ENCODE measurements at places on chromosomes 5 and 9.

DNA sequence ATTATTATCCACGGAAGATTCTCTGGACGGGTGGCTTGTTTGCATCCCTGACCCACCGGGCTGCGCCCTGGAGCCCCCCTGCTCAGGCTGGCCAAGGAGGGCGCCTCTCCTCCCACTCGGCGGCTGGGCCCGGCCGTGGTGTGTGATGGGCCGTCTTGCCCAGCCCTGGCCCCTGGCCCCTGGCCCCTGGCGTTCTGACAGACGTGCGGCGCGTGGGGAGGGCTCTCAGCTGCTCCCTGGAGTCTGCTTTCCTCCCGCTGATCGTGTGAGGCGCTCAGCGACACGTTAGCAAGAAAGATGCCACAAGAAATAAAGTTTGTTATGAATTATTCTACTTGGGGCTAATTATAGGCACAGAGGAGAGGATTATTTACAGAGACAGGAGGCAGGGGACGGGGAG, 33.3 kb downstream of the UNC5A start:
- DNase-seq = no peak

DNA sequence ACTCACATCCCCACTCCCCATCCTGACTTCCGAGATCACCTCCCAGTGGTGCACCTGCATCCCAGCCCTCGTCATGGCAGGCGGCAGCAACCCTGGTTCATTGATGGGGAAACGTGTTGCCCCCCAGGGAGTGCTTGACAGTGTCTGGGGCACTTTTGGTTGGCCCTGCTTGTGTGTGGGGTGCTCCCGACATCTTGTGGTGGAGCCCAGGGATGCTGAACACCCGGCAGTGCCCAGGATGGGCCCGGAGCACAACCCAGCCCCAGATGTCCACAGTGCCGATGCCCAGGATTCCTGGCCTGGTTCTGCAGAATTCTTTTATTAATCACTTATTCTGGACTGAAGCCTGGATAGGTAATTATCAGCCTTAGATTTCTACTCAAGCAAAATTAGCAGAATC, 3.7 kb downstream of the MRPL36 start:
- no peak for DNase-seq

DNA sequence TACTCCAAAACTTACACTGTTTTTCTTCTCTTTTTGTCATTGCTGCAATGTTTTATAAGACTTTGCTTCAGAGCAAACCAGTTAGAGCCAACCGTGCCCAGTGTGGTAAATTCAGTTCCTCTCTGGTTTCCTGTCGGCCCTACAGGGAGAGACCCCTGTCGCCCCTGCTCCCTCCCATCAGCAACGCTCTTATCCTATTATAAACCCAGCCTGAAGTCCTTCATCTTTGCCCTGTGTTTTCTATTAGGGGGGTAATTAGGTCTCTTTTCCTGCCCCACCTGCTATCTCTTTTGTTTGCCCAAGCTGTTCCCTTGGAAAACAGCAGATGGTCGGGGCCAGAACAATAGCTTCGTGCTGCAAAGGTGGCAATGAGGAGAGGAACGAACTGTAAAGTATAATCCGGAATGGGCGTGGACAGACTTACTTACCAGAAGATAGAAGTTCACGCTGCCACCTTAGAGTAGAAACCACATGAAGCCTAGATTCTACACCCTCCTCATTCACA, 21.4 kb upstream of the OTULINL start:
- DNase-seq = no peak

- no peak for DNase-seq
These were observed 3.5 kb downstream of the SNCB start for GRCh38 chr5:176626876-176627236.

DNA sequence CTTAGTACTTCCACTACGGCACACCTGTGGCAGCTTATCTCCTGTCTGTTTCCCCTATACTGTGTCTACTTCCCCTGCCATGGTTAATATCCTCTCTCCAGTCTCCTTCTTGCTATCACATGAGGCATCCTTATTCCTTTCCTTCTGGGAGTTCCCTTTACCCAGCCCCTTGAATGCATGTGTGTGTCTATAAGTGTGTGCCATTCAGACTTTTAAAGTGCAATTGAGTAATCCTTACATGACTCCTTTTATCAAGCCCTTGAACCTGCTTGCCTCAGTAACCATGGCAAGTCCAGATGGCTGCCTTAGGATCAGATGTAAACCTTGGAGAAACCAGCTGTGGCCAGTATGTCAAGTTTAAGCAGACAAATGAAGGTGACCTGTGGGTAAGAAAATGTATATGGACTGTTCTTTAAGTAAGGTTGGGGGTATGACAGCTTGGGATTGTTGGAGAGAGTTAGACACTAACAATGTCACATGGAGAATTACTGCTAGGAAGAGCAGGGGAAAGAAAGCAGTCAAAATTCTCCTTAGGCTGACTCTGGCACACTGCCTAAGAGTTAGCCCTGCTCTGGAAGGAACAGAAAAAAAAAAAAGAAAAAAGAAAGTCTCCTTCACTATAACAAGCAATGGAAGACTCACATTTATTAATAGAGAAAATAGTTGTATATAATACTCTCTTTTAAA, 142.1 kb downstream of the HINT1 start:
- DNase-seq = no peak

DNA sequence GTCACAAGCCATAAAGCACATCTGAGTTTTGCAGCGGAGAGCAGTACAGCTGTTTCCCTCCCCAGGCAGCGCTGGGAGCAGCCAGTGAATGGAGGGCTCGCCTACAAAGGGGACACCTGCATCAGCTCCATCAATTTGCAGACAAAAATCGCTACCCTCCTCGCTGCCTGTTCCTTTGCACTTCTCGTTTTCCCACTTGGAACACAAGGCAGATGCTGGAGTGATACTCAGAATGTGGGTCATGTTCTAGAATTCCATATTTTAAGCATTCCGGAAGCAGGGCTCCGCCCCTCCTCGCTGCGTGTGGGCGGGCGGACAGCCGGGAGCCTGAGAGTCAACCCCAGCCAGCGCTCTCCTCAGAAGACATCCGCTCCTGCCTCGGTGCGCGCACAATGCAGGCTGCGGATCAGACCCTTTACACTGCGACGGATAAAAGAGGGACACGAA, 92.1 kb downstream of the LMNB1 start:
- DNase-seq = no peak

GRCh38 chr5:143491646-143492045, 88.2 kb upstream of the NR3C1 start:
- DNase-seq = no peak

- no peak for DNase-seq
These were observed 97.7 kb upstream of the CDH6 start for GRCh38 chr5:31095796-31096195.

DNA sequence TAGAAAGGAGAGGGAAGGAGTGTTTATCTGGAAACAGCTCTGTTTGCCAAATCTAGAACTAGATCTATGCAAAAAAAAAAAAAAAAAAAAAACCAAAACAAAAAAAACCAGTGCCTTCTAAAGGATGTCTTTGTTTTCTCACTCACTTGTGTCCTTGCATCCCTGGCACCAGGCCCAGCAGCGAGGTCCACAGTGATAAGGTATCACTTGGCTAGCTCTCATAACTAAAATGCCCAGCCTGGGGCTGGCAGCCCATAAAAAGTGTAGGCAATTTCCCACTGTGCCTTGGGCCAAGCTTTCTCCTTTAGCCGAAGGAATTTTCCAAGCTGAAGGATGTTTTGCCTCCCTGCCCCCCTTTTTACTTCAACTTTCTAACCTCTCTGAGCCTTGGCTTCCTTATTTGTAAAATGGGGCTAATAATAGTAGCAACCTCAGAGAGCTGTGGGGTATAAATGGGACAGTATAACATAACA, 20.8 kb downstream of the RGS3 start:
- peak; percentile 77 for DNase-seq

DNA sequence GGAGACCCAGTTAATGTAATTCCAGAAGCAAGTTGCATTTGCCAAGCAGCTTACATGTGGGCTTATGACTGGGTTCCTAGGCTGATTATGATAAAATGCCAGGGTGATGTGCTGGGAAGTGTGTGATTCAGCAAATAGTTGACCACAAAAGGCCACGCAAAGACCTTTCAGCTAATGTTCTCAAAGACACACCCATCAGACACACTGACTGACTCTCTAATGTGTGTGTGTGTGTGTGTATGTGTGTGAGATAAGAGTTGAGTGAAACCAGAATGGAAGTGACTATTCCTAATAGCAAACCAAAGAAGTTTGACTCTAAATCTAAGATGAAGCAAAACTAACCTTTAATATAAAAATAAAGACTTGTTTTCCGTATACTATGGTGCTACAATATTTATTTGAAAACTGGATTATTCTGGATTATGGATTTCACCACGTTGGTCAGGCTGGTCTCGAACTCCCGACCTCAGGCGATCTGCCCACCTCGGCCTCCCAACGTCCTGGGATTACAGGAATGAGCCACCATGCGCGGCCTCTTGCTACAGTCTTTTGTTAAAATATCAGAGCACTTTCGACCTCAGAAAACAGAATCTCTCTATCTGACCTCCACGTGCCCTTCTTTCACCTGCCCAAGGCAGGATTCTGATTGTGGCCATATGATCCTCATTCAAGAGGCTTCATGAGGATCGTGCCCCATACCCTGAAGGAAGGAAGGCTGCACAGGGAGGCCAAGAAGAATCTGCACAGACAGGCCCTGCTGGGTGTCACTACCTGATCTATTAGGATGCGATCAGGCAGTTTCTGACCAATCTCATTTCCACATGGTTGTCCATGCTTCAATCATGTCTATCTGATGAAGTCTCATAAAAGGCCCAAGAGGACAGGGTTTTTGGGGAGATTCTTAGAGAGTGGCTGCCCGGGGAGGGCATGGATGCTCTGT, 75.6 kb downstream of the USP20 start:
- no peak for DNase-seq

DNA sequence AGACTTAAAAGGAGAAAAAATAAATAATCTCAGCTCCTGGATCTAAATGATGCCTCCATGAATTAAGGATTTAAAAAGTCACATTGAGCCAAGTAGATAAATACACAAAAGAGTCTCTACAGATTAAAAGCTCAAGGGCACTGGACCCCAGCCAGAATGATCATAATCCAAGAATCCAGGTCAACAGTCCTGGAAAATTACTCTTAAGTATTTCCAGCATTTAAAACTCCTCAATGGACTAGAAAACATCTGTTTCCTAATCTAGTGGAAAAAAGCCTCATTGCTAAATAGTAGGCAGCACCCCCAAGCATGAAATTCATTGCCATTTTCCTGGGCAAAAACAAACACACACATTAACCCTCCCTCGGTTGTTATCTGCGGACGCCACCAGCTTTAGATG, 96.8 kb downstream of the FRMD3 start:
- DNase-seq = no peak

DNA sequence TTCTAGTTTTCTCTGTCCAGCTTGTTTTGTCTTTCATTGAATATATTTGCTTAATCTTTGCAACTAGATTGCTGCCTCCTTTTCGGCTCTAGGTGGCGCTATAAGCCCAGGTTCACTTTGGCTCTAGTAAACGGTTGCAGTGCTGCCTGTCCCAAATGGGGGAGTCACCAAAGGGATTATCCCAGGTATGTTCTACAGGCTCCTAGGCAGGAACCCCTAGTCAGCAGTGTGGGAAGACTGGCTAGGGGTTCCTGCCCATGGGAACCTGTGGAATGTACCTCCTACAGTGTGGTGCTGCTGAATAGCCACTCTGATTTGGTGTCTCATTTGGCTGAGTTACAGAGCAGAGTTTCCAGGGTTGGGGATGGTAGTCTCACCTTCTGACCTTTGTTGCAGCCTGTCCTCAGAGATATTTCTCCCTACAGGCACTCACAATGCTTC, 85.2 kb downstream of the ARSB start:
- DNase-seq = no peak

GRCh38 chr5:9437741-9438240, 108.1 kb downstream of the SEMA5A start:
- DNase-seq = no peak

DNA sequence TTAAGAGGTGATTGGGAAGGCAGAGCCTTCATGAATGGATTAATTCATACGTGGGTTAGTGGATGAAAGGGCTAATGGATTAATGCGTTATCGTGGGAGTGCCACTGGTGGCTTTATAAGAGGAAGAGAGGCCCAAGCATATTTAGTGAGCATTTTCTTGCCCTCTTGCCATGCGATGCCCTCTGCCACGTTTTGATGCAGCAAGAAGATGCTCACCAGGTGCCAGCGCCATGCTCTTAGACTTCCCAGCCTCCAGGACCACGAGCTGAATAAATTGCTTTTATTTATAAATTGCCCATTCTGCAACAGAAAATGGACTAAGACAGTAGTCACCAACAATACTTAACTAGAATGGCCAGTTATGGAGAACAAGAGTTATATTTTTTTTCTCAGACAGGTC, 24.2 kb downstream of the DAPK1 start:
- DNase-seq = no peak

DNA sequence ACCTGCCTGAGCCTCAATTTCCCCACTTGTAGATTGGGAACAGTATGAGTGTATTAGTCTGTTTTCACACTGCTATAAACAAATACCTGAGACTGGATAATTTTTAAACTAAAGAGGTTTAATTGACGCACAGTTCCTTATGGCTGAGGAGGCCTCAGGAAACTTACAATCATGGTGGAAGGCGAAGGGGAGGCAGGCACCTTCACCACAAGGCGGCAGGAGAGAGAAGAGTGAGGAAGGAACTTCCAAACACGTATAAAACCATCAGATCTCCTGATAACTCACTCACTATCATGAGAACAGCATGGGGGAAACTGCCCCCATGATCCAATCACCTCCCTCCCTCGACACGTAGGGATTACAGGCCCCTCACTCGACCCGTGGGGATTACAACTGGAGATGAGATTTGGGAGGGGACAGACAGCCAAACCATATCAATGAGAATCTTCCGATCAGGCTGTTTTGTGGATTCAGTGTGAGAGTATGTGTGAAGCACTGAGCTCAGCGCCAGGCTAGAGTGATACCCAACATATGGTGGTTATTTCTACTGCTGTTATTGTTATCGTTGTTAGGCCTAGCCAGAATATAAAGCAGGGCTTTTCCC, 14.6 kb upstream of the LMX1B start:
- no peak for DNase-seq

DNA sequence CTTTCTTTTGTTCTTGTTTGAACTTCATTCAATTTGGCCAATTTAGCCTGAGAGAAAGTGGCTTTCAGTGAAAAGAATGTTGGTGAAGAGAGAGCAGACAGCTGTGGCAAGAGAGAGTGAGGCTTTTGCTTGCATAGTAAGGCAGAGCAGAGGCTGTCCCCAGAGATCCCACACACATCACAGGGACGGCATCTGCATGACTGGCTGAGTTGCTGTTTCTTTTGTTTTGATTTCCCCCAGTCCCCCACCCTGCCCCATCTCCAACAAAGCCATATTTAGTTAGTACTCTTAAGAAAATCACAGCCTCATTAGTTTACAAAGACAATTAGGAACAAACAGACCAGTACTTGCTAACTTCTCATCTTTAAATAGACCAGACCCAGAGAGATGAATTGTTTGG, 363.9 kb upstream of the SEMA6A start:
- no peak for DNase-seq
